ENCODE measurements at places on chromosomes 16 and 17. TPM values are rescaled to one million over a fixed set of nuclear protein-coding genes. Genes with fewer than 3 reads are reported as not detected.

The TRIM72 gene
- total RNA-seq: not detected

DNA sequence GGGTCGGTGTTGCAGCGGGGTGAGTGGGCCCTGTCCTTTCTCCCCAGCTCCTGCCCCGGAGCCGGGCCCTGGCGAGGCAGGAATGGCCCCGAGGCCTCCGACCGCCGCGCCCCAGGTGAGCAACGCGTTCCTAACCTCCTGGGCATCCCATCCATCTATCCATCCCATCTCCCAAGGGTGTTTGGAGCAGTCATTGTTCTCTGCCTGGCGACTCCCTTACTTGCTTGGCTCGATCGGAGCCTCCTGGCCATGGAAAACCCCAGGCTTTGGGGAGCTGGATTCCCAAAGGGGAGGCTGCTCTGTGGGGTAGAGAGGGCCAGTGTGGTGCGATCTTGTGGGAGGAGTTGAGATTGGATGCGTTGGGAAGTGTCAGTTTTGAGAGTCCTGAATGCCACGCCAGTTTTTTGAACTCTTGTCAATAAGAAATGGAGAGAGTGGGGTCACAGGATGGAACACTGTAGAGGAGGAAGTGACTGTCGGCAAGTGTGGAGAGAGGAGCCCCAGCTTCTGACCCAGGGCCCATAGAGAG lies 684 bp downstream of the ZFP90 start:
- no peak for DNase-seq

DNA sequence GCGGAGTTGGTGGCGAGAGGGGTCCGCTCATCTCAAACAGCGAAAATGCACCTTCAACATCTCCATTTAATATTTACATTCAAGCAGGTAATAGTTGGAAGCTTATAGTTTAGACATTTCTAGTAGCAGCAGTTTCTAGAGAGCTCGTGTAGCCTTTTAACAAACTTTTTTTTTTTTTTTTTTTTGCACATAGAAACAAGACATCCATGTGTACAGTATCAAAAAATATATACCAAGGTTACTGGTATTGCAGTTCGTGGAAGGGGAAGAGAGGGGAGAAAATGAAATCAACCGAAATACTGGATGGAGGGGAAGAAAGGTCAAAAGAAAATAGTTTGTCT lies 6.2 kb downstream of the CBX4 start:
- DNase-seq: no peak

DNA sequence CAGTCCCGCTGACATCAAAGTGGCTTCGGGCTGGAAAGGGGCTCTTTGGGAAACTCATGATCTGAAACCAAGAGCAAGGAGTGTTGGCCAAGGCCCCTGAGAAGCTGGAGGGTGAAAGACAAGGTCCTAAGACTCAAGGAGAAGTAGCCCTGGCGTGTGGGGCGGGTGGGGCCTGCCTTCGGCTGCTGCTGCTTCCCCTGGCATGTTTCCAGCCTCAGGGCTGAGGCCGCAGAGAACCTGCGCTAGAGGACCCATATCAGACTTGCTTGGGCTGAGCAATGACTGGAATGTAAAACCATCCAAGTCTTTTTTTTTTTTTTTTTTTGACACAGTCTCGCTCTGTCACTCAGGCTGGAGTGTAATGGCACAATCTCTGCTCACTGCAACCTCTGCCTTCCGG lies 67.5 kb upstream of the GCSH start:
- DNase-seq: no peak

- DNase-seq: no peak
Measured at GRCh38 chr16:66516509-66516807, 33.5 kb downstream of the TK2 start.

DNA sequence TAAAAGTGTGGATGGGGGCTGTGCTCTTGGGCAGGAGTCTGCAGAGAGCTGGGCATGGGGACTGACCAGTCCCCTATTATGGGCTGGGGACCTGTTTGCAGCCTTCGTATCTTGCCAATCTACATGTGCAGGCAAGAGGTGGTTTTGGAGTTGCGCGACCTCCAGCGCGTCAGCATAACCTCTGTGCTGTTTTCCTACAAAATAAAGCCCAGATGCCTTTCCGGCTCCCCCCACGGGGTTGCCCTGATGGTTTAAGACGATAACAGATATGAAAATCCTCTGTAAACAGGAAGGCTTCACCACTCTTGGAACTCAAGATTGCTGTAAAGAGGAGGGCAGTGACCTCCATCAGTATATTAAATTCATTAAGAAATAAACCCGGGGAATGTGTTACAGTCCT lies 16.5 kb upstream of the SPPL2C start:
- DNase-seq: no peak

The ACE gene
- 0.24 TPM for total RNA-seq

DNA sequence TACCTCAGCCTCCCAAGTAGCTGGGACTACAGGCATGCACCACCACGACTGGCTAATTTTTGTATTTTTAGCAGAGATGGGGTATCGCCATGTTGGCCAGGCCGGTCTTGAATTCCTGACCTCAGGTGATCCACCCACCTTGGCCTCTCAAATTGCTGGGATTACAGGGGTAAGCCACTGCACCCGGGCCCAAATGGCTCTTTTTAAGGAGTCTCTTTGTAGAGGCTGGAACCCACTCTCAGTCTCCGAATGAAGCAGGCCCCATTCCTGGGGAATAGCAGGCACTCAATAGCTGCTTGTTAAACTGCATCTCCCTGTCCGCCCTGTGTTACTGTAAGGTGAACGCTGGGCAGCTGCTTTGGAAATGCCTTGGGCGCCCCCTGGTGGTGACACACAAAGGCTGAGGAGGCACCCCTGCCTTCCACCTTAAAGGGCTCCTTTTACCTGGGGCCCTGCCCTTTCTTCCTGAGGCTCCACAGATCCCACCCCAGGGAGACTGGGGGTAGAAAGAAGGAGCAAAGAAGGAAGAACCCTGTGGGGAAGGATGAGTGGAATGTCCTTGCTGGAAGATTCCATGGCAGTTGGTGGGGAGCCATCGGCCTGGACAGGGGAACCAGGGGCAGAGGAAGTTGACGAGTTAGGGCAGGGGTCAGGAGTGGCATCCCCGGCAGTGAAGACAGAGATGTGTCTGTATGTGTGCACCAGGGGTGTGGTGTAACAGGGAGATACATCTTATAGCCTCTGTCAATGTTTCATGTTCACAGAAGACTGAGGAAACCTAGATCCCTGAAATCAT lies 6.1 kb upstream of the SP2 start:
- DNase-seq: peak; percentile 95

The KRT28 gene
- not detected for total RNA-seq

The EFCAB13 gene
- 1.1 TPM for total RNA-seq

GRCh38 chr17:18248300-18248731 lies 10.2 kb downstream of the FLII start:
- DNase-seq: peak; percentile 59

GRCh38 chr17:49132699-49133364 lies at the start of gene B4GALNT2:
Gene B4GALNT2, plus strand, starts transcription at chr17:49132769. Its CDS starts 24 bp downstream, at chr17:49132793.
- DNase-seq: no peak

- no peak for DNase-seq
Measured at GRCh38 chr17:34799751-34800150, 161.5 kb downstream of the CCT6B start.

The GLIS2 gene
- total RNA-seq: 0.11 TPM

The CCDC154 gene
- total RNA-seq: 2.2 TPM

The MT4 gene
- not detected for total RNA-seq

DNA sequence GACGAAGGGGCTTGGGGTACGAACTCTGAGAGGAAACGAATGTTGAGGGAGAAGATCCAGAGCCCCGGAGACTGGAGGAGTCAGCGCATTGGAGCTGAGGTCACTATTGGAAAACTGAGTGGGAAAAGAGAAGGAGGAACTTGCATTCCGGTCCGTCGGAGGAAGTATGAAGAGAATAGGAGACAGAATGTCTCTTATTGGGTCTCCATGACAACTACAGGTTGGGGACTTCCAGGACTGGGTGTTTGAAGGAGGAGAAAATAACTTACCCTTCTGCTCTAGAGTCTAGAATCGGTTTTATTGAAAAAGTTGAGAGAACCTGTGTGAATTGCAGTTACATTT lies 537 bp downstream of the GOSR1 start:
- no peak for DNase-seq

DNA sequence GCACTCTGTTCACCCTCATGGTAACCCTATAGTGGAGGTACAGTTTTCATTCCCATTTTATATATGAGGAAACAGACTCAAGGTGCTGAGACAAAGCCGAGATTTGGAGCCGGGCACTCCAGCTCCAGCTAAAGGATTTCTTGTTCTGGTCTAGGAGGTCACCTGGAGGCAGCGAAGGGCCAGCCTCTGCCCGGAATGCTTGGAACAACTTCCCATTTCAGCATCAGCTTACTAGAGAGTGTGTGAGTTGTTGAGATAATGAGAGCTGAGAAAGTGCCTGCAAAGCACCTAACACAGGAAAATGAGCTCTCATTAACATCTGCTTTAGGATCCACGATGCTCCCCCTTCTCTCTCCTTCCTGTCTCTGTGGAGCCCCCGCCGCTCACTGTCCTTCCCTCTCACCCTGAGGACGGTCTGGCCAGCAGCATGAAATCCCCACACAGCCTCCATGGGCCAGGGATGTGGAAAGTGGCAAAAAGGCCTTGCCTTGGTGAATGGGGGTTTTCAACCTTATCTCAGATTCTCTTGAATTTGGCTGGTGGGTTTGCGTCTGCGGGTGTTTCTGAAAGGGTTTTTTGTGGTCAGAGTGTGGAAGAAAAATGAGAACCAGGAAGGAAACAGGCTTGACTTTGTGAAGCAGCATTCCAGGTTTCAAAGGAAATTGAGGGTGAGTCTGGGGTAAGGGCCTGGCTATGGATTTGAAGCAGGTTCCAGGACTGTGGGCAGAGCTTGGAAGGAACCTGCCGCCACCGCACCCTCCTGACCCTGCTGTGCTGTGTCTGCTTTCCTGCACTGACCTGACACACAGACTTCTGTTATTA lies 178.7 kb downstream of the FOXL1 start:
- no peak for DNase-seq

- DNase-seq: no peak
Measured at GRCh38 chr17:34580685-34581445, 1.5 kb downstream of the TMEM132E start.

GRCh38 chr16:67760206-67760955 lies 41.3 kb upstream of the GFOD2 start:
- DNase-seq: no peak

DNA sequence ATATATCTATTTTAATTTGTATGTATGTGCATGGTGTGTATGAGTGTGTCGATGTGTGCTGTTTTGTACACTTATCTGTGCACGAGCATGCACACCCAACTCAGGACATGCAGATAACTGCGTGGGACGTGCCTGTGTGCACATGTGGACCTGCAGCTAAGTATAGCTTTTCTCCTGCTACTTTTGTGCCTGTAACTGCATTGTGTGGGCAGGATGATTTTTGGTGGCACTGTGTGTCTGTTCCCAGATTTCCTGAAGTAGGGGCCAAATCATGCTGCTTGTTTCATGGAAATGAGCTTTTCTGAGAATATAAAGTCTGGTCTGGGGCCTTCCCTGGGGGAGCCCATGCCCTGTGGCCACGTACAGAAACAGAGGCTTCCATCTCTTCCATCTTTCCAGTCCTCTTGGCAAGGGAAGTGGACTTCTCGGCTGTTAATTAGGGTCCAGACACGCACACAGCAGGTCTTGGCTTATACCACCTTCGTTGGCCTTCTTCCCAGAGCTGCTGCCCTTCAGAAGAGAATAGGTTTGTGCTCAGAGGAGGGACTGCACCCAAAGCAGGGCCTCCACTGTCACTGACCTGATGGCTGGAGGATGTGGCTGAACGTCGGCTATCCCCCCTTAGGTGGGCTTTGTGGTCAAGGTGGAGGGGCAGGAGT lies 30.2 kb downstream of the SPNS3 start:
- no peak for DNase-seq

The CD300E gene
- not detected for total RNA-seq

DNA sequence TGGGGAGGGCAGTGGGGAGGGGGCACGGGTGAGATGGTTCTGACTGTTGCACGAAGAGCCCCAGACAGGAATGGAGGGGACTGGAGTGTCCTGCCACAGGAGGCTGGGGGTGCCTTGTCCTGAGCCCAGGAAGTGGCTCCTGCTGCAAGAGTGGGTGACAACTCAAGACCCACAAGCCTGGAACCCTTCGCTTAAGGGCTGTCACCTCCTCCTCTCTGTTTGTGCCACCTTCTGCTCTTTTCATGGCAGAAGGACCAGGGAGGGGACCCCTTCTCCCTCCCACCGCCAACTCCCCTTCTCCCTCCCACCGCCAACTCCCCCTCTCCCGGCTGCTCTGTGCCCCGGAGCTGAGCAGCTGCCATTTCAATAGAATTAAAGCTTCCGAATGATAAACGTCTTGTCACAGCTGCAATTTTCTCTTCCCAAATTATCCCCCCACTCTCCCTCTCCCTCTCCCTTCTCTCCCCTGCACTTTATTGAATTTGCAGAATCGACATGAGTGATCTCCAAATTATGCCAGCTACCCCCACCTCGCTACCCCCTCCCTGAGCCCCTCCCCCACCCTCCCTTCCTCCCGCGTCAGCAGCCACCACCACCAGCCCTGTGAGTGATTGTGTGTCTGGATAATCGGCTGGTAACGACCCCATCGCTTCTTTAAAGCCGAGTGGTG lies 13.7 kb downstream of the GJD3 start:
- DNase-seq: no peak

- DNase-seq: no peak
Measured at GRCh38 chr16:50741225-50741780, 583 bp upstream of the CYLD start.

DNA sequence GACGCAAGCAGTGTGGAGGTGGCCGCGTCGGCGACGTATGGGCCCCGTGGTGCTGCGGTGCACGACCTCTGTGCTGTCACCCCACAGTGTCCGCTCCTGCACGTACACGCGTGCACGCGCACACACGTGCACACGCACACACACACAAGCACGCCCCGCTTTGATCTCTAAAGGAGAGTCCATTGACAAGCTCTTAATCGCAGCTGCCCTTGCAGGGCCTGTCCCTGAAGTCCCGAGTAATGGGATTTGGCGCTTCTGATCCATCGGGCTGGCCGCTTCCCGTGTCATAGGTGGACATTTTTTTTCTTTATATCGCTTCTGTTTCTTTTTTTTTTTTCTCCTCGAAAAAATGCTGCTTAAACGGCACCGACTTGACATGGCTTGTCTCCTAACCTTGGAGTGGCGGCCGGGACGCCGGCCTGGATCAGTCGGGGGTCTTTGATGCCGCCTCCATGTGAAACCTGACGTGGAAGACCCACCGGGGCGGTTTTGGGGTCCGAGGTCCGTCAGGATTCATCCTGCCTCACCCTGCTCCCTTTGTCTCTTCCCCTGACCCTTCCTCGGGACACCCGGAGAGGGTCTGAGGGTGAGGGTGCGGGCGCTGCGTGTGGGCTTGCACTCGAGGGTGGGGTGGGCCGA lies 8.3 kb upstream of the AXIN1 start:
- no peak for DNase-seq

The PITPNC1 gene
- total RNA-seq: 28.0 TPM

GRCh38 chr16:58415003-58415402 lies 22.7 kb downstream of the GINS3 start:
- no peak for DNase-seq

DNA sequence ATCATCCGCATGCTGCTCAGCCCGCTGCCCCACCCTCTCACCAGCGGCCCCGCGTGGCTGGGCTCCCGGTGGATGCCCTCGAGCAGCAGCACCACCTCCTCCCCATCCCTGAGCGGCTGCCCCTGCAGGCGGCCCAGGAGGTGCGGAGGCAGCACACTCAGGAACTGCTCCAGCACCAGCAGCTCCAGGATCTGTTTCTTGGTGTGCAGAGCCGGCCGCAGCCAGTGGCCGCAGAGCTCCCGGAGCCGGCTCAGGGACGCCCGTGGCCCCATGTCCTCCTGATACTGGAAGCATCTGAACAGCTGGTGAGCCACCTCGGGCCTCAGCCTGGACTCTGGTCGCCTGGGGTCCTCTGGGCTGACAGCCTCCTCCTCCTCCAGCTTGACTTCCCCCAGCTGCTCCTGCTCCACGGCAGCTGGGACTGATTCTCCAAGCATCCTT lies 6.6 kb downstream of the ZSCAN10 start:
- DNase-seq: no peak

The TBC1D3C gene
- not detected for total RNA-seq

The STAT5A gene
- 193 TPM for total RNA-seq
